ENCODE measurements at places on chromosomes 12 and 14.

GRCh38 chr14:101758913-101759593 is 2.5 kb upstream of the PPP2R5C start:
- DNase-seq, result peak; percentile 35

DNA sequence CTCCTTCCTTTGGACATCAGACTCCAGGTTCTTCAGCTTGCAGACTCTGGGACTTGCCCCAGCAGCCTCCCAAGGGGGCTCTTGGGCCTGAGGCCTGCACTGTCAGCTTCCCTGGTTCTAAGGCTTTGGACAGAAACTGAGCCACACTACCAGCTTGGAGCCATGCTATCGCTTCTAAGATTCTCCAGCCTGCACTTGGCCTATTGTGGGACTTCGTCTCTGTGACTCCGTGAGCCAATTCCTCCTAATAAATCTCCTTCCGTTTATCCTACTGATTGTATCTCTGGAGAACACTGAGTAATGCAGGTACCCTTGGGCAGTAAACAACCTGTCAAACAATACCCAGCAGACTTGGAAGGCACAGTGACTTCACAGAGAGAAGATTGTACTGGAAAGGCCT is 24.9 kb upstream of the RHOJ start:
- no peak for DNase-seq

DNA sequence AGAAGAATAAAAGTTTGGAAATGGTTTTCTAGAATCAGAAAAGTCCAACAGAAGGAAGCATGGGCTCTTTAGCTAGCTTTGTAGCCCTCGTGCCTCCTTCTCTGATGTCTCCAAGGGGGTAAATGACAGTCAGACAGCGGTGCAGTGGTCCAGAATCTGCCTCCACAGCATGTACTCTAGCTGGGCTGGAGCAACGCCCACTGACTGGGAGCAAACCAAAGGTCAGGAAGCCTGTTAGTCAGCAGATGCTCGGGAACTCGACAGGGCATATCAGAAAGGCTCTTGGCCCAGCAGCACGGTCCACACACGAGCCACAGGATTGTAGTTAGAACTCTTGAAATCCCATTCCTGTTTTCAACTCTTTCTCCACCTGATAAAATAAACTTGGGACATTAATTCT is 164.3 kb downstream of the GRIN2B start:
- DNase-seq, result no peak

GRCh38 chr14:92397953-92398564 is 75.1 kb downstream of the SLC24A4 start:
- no peak for DNase-seq

DNA sequence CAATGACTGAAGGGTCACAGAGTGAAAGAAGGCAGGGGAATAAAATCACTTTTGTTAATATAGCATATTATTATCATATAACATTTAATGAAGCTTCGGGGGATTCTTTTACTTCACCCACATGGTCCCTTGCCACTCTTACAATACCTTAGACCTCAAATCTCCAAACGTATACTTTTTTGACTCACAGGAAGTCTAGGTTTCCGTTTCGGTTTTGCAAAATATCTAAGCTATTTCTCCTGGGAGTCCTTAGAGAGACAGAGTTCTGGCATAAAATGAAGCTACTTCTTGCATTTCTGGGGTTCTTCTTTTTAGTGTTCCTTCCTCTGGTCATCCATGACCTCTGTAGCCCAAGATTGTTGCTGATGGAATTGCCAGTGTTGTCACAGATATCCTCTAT is 590.5 kb upstream of the ATP2B1 start:
- no peak for DNase-seq

- DNase-seq, result no peak
These were observed 1182.7 kb downstream of the AACS start for GRCh38 chr12:126247936-126248335.

DNA sequence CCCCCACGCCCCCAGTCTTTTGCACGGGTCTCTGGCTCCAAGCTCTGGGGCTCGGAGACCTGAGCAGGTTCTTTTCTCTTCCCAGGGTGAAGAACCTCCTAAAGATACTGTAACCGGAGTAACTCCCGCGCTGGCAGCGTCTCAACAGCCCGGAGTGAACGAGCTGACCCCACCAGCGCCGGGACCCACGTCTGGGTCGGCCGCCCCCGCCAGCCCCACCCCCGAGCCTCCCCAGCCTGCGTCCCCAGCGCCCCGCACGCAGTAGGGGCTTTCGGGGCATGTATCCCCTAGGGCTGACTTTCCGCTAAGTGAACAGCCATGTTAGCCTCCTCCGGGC is 858 bp downstream of the SLC35F4 start:
- no peak for DNase-seq

GRCh38 chr14:24131549-24131966 is 1.1 kb downstream of the FITM1 start:
- no peak for DNase-seq

DNA sequence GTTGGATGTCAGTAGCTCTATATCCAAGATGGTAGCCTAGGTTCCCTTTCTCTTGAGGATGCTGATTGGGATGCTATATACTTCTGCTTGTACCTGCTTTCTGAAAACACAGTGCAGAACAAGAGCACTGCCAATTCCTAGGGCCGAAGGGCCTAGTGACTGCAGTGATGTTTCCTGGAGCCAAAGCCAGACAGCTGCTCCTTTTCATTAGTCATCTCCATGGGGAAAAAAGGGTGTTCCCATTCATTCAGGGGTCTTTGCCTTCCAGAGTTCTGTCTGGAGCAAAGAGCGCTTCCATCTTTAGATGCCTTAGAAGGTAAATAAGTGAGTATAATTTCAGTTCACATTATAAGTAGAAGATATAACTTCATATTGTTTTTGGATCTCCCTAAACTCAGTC is 85.5 kb downstream of the PTPRB start:
- no peak for DNase-seq

GRCh38 chr14:77889971-77890442 is 90.1 kb downstream of the ADCK1 start:
- no peak for DNase-seq

DNA sequence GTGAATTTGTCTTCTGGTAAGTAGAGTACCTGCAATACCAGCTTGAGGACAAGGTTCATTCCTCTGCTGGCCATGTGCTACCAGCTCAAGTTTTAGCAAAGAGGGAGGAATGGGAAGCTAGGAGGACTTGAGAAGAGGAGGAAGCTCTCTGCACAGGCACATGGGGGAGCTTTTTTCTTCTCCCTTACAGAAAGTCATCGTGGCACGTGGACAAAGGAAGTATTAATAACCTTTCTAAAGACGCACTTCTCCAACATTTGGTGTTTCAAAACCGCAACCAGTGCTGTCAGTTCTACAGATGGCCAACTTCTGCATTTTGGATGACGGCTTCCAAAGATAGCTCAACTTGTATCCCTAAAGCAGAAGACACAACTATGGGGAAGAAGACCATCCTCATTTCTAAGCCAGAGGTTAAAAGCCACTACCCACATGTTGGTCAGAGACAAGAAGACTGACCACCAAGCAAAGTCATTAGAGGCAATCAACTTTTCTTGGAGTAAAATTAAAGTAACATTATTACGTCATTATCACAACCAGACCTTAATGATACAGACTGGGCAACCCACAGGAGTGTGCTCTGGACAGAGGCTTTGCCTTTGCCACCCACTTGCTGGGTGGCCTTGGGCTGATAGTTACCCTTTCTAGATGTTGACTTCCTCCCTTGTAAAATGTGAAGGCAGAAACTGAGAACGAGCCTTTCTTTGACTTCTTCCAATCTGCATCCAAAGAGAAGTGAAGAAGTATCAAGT is 12.3 kb upstream of the TMED10 start:
- peak; percentile 91 for DNase-seq

DNA sequence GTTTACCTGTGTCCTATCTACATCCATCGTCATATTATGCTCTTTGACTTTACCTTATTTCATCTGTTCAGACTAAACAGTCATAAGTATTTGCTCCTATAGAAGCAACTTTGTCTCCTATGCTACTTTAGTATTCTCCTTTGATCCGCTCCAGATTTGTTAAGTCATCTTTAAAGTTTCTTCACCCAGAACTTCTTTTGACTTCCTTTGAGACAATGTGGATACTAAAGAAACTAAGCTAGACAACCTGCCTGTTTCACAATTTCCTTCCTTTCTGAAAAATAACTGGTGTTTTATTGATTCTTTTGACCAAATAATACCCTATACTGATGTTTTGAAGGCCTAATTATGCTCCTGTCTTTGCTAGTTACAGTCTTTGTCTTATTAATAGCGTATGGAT is 30.0 kb upstream of the LRRK2 start:
- DNase-seq, result no peak

GRCh38 chr12:2432856-2433255 is 361.9 kb upstream of the FKBP4 start:
- DNase-seq, result no peak

DNA sequence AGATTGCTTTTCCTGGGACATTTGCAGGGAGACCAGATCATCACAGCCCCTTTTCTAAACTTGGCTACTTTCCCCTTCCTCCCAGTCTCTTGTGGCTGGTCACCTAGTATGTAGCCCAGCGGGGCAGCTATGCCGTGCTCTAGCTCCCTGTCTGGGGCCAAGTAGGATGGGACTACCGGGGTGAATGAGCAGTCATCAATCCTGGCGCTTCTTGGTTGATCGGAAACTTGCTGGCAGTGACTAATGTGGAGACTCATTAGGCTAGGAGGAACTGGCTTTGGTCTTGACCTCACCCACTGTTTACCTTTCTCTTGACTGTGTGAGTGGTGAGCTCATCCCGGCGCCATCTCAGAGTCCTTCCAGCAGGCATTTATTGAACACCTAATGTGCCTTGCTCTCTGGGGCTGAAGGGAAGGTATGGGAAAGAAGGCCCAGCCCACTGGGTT is 15.9 kb downstream of the PLEKHG3 start:
- DNase-seq, result no peak

DNA sequence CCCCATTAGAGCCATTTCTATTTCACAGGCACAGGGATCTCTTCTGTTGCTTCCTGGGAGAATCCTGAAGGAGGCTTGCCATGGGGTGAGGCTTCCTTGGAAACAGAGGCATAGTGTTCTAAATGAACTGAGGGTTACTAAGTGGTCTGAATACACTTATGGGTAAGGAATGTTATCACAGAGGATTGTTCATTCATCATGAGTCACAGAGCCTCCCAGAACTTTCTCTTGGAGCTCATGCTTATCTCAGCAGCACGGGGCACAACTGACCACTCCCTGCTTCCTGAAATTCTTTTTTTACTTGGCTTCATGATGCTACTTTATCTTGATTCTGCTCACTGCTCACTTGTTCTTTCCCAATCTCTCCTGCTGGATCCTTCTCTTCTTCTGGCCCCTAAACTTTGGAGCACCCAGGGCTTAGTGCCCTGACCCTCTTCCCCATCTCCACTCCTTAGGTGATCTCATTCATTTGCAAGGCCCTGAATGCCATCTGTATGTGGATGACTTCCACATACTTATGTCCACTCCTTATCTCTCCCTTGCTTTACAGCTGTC is 57.9 kb downstream of the ANO6 start:
- no peak for DNase-seq

DNA sequence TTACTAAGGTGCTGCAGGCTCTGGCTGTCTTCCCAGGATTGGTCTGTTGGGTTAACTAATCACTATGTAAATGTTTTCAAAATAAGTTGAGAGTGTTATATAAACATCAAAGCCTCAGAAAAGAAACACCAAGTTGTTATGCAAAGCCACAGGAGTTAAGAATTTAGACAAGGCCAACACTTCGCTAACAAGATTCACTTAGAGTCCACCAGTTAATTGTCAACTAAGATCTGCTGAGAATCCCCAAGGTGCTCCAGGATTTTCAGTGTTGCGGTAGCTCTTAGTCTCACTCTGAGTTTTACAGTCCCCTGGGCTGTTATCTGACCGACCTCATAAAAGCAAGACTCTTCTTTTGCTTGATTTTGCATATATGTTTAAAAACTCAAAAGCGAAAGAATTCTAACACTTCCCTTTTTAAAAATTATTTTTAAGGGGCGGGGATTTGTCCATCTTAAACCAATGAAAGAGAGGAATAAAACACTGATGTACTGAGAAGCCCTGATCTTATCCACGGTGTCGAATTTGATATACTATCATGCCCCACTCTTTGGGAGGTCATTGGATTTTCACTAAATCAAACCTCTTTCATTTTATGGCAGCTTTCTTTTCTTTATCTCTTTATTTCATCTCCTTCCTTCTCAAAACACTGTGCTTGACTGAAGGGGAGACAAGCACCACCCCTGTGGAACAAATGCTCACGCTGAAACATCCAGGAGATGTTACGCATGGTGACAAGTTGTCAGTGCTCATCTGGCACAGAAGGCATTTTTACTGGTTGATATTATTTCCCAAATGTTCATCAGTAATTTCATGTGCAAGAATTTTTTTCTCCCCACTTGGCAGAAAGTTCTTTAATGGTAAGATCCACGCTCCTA is 7.0 kb downstream of the NIN start:
- no peak for DNase-seq

- DNase-seq, result peak; percentile 42
These were observed 36.1 kb upstream of the OR5AU1 start for GRCh38 chr14:21191809-21192446.
